Endothelial cell (in vitro differentiated cells): ENCODE measurements at places on chromosomes 12 and 14.

GRCh38 chr14:95033682-95034632, 123.4 kb downstream of the DICER1 start:
- no peak for DNase-seq

DNA sequence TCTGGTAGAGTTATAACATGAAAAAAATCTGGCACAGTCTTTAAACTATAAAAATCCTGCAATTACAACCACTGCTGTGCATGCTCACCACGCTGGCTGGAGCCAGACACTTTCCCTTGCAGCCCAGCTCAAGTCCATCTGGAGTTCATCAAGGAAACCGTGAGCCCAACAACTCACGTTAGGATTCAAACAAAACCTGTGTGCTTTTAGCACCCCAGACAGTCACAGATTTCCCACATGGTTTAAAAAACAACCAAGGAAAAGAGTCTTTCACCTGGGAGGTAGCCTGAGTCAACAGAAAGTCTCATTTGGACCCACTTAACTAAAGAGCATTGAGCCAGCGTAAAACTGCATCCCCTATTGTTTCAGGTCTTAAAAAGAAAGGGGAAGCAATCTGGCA, 4.7 kb downstream of the LRIG3 start:
- DNase-seq, result no peak

DNA sequence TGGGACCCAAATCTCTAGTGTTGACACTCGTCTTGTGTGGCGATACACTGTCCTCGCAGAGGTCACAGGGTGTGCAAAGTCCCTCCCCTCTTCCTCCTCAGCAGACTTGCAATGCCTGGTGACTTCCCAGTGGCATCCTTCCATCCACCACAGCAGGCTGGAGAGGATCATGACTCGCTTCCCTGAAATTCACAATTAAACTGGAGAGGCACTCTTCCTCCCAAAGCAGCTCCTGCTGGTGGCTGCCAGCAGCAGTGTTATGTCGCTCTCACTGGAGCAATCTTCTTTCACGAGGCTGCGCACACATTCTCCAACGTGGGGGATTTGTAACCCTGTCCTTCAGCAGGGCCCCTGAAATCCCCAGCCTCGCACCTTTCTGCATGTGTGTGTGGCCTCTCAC, 145.2 kb upstream of the TMCC3 start:
- no peak for DNase-seq

- DNase-seq, result no peak
These were observed 123.2 kb downstream of the LMO3 start for GRCh38 chr12:16482726-16483125.

GRCh38 chr12:107374161-107374840, 281.0 kb upstream of the CRY1 start:
- DNase-seq, result no peak

- DNase-seq, result no peak
These were observed 132.5 kb downstream of the KTN1 start for GRCh38 chr14:55712491-55712890.

GRCh38 chr12:26205941-26206340, 10.6 kb downstream of the SSPN start:
- no peak for DNase-seq

GRCh38 chr12:56236091-56236490, 6.2 kb downstream of the SLC39A5 start:
- no peak for DNase-seq

DNA sequence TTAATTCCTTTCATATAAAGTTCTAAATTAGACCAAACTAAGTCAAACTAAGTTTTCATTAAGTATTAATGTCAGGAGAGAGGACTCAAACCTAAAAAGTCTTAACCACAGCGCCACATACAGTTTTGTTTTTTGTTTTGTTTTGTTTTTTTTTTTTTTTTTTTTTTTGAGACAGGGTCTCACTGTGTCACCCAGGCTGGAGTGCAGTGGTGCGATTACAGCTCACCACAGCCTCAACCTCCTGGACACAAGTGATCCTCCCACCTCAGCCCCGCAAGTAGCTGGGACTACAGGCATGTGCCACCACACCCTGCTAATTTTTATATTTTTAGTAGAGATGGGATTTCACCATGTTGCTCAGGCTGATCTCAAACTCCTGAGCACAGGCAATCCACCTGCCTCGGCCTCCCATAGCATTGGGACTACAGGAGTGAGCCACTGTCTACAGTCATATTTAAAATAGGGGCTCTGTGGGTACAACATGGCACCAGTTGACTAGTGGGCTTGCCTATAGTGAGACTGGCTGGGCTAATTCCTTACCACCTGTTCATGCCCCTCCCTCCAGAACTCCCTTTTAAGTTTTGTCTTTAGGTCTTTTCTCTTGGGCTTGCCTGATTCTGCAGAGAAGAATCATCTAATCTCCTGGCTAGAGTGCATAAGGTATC, 110.2 kb downstream of the PPP2R5E start:
- no peak for DNase-seq

- no peak for DNase-seq
These were observed 1.4 kb upstream of the AP4S1 start for GRCh38 chr14:31024010-31024480.

- no peak for DNase-seq
These were observed 1019.8 kb downstream of the GALC start for GRCh38 chr14:86973177-86973576.

GRCh38 chr12:107442326-107442987, 243.1 kb upstream of the PWP1 start:
- DNase-seq, result no peak

DNA sequence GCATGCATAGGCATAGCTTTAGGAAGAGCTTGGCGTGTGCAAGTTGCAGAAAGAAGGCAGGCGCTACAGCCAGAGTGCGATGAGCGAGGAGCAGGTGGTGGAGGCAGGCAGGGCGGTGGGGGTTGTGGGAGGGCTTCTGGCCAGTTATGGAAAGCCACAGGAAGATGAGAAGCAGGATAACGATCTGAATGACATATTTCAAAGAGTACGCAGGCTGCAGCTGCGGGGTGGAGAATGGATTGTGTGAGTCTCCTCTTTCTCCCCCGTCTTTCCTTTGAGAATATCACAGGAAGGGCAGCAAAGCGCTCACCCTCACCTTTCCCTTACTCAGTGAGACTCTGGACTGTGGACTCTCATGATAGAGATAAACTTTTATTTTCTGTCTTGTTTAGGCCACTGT, 48.7 kb upstream of the PLXNC1 start:
- no peak for DNase-seq

DNA sequence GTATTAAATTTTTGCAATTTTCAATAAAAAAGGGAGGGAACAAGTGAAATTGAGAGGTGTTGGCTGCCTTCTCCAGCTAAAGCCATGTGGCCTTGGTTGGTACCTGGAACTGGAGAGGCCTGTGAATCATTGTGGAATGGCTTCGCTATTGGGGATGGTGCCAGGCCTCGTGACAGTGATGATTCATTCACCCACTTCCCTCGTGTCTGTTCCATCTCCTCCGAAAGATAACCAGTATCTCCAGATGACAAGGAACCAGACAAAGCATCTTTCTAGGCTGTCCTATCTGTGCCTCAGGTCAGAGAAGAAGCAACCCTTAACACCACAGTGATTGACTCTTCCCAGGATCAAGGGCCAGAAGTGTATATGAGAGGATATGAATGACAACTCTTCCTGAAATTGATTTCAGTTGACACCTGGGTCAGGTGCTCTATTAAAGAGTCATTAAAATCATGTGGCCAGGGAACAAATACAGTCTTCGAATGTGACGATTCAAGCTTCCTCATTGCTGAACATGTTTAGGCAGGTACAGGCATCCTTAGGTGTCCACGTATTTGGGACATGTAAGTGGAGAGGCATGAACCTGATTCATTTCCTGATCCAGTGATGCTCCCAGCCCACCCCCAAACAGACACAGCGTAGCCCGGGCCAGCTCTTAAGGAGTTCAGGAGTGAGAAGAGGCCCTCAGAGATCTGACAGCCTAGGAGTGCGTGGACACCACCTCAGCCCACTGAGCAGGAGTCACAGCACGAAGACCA, at the start of gene RNASE7:
RNASE7 (plus strand) TSS at position 687 of the 758 bp plus-strand sequence. CDS start 631 bp downstream, outside the sequence.
- no peak for DNase-seq

GRCh38 chr12:49365542-49365941, 1.7 kb upstream of the SPATS2 start:
- DNase-seq, result no peak

DNA sequence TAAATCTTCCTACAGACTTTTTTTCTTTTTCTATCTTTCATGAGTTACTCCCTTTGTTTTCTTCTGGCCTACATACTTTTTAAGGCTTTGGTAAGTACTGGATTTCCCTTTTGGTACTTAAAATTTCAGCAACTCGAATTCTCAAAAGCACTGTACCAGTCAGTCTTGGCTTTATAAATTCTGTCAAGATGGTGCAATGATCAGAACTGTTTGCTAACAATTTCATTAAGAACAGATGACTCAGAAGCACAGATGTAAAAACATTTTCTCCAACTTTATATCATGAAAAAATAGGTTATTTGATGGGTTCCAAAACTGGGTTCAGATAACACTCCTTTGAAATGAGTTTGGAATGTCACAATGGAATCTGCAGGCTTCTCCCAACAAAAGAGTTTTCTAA, 1961.8 kb upstream of the FLRT2 start:
- DNase-seq, result no peak

GRCh38 chr14:56126637-56126913, 8.4 kb downstream of the PELI2 start:
- DNase-seq, result no peak

DNA sequence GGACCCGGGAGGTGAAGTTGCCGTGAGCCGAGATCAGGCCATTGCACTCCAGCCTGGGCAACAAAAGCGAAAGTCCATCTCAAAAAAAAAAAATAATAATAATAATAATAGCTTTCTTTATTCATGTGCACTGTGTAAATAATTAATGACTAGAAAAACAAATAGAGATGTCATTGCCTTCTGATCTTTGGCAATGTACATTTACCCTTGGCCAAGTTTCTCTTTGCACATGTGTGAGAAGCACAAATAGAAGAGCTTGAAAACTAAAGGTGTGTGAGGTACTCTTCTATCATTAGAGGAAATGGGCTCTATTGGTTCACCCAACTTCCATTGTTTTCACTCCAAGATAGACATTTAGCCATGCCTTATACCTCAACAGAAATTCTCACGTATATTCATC, 170.1 kb upstream of the PDZRN4 start:
- DNase-seq, result no peak

- no peak for DNase-seq
These were observed 6.6 kb downstream of the NDRG2 start for GRCh38 chr14:21018286-21018685.
